ENCODE measurements at places on chromosomes 3 and 15.
A peak's percentile ranks its signal among the peaks of the same experiment; 100 is the strongest.

DNA sequence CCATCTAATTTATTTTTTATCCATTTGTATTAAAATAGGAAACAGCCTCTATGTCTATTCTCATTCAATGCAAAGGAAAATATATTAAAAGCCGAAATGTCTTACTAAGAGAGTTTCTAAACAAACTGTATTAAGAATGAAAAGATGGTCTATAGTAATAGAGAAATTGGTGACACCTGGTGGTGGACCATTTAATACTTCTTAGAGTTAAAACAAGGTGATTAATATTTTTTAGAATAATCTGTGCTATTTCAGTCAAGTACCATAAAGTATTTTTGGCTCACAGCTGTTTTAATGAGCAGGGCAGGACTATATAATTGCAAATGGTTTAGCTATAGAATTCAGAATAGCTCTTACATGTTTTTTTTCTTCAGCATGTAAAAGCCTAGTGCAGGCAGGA, 55.7 kb downstream of the SYNPR start:
- no peak for DNase-seq

GRCh38 chr3:128222796-128223385, 69.6 kb downstream of the EEFSEC start:
- no peak for DNase-seq

GRCh38 chr3:187616307-187616972, 53.8 kb downstream of the SST start:
- DNase-seq = peak; percentile 37

- no peak for DNase-seq
These were observed 36.4 kb downstream of the UBP1 start for GRCh38 chr3:33403756-33404155.

GRCh38 chr3:197960694-197961581, 921 bp downstream of the LMLN start:
- DNase-seq = no peak

GRCh38 chr15:42128476-42128875, 28.0 kb downstream of the PLA2G4F start:
- DNase-seq = no peak

Data from GM13976 (cell line).